ENCODE measurements at places on chromosomes 3 and 15. TPM values are rescaled to one million over a fixed set of nuclear protein-coding genes. Genes with fewer than 3 reads are reported as not detected.

- no peak for DNase-seq
These were observed 83.5 kb downstream of the SV2B start for GRCh38 chr15:91183596-91183995.

GRCh38 chr3:59451800-59452746, 402.2 kb upstream of the CFAP20DC start:
- DNase-seq: no peak

GRCh38 chr3:108820586-108820985, 2.0 kb upstream of the TRAT1 start:
- DNase-seq: no peak

DNA sequence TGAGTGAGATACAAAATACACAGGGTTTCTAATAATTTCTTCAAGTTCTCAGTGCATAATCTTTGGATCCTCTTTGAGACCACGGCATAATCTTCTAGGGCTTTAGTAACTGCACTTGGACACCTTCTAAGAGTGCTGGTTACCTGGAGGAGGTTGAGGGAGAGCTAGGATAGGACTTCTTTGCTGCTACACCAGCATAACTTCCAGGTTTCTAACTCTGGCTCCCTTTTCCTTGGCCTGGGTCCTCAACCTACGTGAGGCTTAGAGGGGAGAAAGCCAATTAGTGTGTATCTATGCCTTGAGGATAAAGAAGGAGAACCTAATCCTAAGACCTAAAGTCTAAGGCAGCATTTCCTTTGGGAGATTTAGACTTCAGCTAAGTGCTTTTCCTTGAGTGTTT, 184.8 kb downstream of the LSAMP start:
- no peak for DNase-seq

DNA sequence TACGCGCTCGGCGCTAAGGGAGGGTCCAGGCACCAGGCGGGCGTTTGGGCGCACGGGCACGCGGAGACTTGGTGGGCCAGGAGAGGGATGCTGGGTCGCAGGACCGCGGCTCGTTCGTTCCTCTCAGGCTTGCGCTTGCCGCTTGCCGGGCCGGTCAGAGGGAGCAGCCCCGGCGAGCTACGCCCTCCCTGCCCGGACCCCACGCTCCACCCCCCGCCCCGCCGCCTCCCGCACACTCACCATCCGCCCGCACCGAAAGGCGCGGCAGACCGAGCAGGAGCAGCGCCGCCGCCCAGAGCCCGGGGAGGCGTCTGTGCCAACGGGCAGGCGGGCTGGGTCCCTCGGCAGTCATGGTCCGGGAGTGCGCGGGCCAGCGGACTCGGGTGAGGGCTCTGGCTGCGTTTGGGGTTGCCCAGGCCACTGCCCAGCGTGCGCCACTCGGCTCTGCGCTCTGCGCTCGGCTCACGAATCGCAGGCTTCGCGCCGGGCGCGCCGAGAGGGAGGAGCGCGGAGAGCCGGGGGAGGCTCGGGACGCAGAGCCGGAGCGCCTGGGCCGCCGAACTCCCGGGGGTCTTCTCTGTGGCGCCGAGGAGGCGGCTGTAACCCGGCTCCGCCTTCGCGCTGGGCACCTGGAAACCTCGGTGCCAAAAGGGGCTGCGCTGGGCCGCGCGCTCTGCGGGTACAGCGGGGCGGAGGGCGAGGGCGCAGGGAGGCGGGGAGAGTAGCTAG, at the start of gene SUSD5:
SUSD5 (minus strand) TSS at position 365 of the 729 bp plus-strand sequence; CDS start at position 352, 13 bp downstream.
- DNase-seq: peak; percentile 25

- DNase-seq: no peak
These were observed 187.4 kb downstream of the OPA1 start for GRCh38 chr3:193780397-193780796.

The UACA gene
- 84.0 TPM for polyA plus RNA-seq

GRCh38 chr15:86489981-86490380, 410.3 kb downstream of the AGBL1 start:
- no peak for DNase-seq

GRCh38 chr15:71345186-71345585, 229.9 kb downstream of the THSD4 start:
- DNase-seq: no peak

DNA sequence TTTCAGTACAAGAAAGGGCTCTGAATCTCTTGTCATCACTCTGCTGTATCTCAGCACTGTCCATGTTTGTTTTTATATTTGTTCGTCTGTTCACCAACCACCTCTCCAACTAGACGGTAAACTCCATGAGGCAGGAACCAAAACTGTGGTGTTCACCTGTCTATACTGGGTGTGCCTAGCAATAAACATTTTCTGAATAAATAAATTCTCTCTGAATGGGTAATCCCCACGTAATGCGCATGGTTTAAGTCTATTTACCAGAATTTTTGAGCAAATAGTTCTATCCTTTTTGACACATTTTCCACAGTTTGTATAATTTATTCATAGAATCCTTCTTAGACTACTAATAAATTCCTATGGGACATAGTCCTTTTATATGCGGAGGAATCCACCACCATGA, 400.6 kb upstream of the CFAP20DC start:
- no peak for DNase-seq

GRCh38 chr15:30038667-30039523, 43.9 kb upstream of the GOLGA8J start:
- DNase-seq: no peak

The ECE2 gene
- polyA plus RNA-seq: not detected

The RHCG gene
- 2.0 TPM for polyA plus RNA-seq

GRCh38 chr15:91200101-91200754, 100.2 kb downstream of the SV2B start:
- no peak for DNase-seq

The TP63 gene
- 1.1 TPM for polyA plus RNA-seq

- DNase-seq: no peak
These were observed 11.8 kb upstream of the PLA2G4E start for GRCh38 chr15:42032376-42033213.

The TLR9 gene
- 0.17 TPM for polyA plus RNA-seq

GRCh38 chr3:40911928-40912327, 287.4 kb upstream of the CTNNB1 start:
- DNase-seq: peak; percentile 63

DNA sequence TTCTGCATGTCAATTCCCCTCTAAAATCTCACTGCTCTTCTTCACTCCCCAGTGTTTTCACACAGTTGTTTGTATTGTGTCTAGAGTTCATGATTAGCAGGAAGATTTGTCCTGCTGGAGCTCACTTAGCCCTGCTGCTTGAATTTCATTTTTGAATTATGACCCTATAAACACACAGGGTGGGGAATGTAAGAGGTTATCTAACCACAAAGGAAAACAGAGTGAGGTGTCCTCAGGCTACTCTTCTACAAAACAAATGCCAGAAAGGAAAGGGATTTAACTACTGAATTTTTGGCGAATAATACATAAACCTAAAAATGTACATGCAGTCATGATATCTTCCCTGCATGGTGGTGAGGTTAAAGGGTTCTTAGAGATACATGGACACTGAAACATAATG, 215.1 kb upstream of the CNTN4 start:
- no peak for DNase-seq

The KNG1 gene
- 74.3 TPM for polyA plus RNA-seq

- no peak for DNase-seq
These were observed 530.7 kb downstream of the ZIC1 start for GRCh38 chr3:147939839-147940238.

The PYGO1 gene
- polyA plus RNA-seq: 16.1 TPM

GRCh38 chr15:89119489-89120478, 31.5 kb downstream of the ABHD2 start:
- no peak for DNase-seq

The FBXO40 gene
- polyA plus RNA-seq: not detected

The TTLL13 gene
- polyA plus RNA-seq: not detected

The RPL32 gene
- 2,375 TPM for polyA plus RNA-seq

The DNASE1L3 gene
- polyA plus RNA-seq: 4.4 TPM

DNA sequence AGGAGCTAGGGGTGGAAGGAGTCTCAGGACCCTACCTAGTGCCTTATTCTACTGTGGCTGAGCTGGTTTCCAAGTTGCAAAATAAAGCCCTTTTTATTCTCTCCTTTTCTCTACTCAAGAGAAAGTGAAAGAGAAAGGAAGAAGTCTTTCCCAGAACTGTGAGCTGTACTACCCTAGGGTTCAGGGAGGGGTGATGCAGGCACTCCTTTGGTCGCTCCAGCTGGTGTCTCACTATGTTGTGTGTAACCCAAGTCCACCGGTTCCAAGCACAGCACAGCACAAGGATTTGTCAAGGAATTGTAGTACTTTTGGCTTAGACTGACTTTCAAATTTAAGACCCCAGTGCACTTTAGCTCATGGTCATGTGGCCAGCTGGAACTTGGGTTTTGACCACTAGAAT, 1721.7 kb downstream of the OTOL1 start:
- DNase-seq: no peak

The RBPMS2 gene
- 10.7 TPM for polyA plus RNA-seq

The MEIS2 gene
- 167 TPM for polyA plus RNA-seq

- DNase-seq: no peak
These were observed 213.1 kb downstream of the TBC1D2B start for GRCh38 chr15:77864211-77865105.

DNA sequence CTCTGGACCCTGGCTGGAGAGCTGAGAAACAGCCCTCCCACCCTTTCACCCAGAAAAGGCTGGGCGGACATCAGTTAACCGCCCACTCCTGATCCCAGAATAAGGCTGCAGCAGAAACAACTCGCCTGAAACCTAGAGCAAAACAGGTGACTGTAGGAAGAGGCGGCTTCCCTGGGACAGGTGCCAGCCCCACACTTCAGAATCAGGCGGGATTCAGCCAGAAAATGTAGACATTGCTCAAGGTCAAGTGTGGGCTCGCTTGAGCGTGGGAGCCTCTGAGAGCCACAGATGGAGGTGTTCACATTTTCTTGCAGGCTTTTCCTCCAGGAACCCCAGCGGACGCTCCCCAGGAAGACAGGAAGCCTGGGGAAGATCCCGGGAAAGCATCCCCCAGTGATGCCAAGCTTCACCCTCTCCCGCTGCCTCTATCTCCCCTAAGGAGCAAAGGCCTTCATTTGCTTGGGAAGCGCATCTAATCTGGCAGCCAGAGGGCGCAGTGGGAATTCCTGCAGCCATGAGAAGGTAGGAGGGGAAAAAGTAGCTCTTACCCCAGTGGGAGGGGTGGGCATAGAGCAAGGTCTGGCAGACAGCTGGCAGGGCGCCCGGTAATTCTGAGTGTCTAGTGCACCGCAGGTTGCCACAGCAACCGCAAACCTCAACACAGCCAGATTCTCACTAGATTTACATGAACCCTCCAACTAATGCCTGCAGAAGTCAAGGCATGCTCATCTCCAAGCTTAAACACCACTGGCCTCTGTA, 77.7 kb downstream of the OCA2 start:
- DNase-seq: peak; percentile 62

Measured in renal cortex interstitium (tissue), 15 donors.